ENCODE measurements at places on chromosomes 5 and 9.

DNA sequence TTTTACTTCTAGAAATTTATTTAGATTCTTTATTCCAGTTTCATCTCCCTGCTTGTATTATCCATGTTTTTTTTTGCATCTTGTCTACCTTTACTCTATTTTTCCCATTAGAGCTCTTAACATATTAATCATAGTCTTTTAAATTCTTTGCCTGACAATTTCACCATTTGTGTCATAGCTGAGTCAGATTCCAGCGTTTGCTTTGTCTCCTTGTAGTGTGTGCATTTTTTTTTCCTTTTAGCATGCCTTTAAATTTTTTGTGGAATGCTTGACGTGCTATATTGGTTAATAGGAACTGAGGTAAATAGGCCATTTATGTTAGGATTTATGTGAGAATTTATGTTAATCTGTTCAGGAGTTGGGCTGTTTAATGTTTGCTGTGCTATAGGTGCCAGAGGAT lies 41.8 kb upstream of the NFIL3 start:
- no peak for DNase-seq

- no peak for DNase-seq
These were observed 1.6 kb upstream of the MEF2C start for GRCh38 chr5:88884608-88884877.

DNA sequence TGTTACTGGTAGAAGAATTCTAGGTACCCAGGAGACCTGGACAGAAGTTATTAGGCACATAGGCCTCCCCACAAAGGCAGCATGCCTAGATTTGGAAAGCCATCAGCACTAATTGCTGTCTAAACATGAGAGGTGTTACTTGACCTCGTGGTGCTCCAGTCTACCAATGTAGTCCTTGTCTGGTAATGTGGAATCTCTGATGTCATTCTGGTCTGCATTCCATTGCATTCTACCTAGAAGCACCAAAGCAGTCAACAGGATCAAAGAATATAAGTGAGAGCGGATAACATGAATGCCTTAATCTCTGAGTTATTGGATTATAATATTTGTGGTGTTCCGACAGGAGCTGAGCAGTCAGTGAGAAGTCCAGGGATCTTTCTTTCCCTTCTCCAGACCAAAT lies 175.2 kb downstream of the PSAT1 start:
- no peak for DNase-seq

- no peak for DNase-seq
These were observed 122.3 kb downstream of the SEMA5A start for GRCh38 chr5:9423571-9423970.

DNA sequence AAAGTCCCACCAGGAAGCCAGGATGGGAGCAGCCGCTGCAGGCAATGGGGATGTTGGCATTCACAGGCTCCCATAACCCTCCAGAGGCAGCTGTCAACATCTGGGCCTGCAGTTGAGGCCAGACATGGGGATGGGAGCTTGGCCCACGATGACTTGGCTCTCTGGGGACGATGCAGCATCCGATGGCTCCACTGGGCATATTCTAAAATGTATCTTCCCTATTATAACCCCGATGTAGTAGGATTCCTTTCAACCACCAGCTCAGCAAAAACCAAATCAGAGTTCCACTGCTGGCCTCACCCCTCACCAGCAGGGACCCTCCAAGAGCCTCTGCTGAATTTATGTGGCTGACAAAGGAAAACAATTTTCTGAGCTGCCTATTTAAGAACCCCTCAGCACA lies 7.1 kb downstream of the SPRY4 start:
- no peak for DNase-seq

- DNase-seq = no peak
These were observed 298.2 kb downstream of the CD180 start for GRCh38 chr5:66898241-66898995.

DNA sequence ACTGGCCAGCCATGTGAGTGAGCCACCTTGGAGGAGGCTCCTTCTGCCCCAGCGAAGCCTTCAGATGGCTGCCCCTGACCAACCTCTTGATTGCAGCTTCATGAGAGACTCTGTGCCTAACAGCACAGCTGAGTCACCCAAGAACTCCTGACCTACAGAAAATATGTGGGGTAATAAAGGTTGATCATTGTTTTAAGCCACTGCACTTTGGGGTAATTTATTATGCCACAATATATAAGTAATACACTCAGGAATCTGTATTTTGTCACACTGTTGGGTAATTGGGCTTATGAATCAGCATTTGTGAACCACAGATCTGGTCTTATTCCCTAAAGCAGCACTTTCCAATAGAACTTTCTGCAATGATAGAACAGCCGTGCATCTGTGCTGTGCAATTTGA lies 24.4 kb upstream of the VDAC1 start:
- no peak for DNase-seq

DNA sequence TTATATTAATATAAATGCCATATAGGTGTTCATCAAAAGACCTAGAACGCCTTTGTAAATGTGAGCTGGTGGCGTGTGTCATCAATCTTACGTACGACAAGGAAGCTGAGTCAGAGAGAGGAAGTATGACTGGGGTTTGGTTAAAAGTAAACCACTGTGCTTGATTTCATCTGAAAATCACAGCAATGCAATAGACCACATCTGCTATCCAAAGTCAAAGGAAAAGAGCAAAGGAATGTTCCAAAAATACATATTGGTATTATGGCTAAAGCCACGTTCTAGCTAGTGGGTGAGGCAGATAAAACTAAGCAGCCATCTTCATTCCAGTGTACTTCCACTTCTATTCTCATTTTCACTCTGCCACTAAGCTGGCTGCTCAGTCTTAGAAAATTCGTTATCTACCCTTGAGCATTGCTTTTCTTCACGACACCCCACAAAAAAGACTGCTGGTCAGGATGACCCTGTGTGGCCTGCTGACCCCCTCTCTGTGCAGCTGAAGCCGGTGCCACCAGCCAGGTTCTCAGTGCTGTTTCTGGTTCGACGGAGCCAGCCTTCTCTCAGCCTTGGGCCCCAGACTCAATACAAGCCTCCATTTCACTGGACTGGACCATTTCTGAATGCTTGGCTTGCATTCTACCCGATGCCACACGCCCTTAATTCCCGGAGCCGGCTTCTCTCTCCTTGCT lies 23.8 kb downstream of the SHC3 start:
- no peak for DNase-seq

DNA sequence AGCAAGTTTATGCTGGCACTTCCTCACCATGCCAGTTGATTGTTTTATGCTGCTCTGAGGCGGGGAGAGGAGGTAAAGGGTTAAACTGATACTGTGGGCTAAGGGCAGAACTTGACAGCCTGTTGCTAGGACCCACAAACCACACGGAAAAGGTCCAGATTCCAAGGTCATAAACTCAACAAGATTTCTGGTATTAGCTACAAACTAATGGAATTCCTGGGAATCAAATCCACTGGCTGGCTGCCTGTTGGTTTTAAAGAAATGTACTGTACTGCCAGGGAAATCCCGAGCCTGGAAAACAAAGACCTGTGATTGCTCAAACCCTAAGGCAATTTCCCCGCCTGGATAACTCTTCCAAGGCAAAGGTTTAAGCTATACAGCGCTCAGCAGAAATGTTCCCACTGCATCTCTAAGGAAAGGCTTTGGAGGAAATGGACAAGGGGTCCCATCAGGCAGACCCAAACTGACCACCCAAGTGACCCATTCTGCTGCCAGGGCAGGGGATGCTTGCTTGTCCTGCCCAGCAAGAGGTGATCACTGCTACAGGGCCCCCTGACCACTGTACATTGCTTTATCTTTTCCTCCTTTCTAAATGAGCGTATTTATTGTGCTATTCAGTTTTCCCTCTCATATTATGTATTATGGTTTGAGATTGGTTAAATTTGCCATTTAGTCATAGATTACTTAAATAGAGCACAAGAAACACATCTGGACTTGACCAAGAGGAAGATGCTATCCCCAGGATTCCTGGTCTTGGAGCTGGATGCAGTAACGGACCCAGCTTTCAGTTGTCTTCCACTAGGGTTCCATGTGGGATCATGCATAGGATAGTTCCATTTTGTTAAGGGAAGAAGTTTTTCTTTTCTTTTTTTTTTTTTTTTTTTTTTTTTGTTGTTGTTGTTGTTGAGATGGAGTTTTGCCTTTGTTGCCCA lies 124.3 kb downstream of the SUSD1 start:
- no peak for DNase-seq
